ENCODE measurements at places on chromosomes 7 and 10.

- peaks cover 7% of the 10 kb centered on the region for H3K4me1 ChIP-seq
- H3K27me3 ChIP-seq, result no peaks in the 10 kb centered on the region
- H3K27ac ChIP-seq, result no peak overlapping the region
- no peak overlapping the region for H3K4me3 ChIP-seq
These were observed 204.0 kb upstream of the AOAH start for GRCh38 chr7:36928311-36928710.

DNA sequence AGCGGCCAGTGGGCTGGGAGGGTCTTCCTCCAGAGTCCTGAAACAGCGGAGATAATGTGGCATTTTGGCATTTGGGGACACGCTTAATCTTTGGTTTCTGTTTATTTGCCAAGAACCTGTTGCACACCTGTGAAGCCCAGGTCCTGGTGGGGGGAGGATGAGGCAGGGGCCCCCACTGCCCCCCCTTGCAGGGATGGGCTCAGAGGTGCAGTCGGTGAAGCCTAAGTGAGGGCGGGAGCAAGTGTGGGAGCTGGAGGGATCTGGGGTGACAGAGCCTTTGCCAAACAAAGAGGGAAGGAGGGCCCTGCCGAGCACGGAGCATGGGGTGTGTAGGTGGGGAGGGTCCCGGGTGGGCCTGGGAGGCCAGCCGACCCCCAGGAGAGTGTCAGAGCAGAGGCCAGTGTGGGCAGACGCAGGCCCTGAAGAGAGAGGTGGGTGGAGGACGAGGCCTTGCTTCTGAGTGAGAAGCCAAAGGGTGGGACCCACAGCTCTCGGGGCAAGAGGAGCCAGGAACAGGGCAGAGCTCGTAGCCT, 62.1 kb upstream of the ADGRA1 start:
- peaks cover 15% of the 10 kb centered on the region for H3K27me3 ChIP-seq
- no peak overlapping the region for H3K27ac ChIP-seq
- no peak for DNase-seq

GRCh38 chr10:103678178-103678526, 177.2 kb downstream of the SH3PXD2A start:
- peak overlapping the region; percentile 79 for H3K4me3 ChIP-seq
- H3K27ac ChIP-seq, result peak overlapping the region; percentile 89
- H3K36me3 ChIP-seq, result no peaks in the 10 kb centered on the region
- peak; percentile 88 for DNase-seq
- peaks cover 21% of the 10 kb centered on the region for H3K4me1 ChIP-seq

DNA sequence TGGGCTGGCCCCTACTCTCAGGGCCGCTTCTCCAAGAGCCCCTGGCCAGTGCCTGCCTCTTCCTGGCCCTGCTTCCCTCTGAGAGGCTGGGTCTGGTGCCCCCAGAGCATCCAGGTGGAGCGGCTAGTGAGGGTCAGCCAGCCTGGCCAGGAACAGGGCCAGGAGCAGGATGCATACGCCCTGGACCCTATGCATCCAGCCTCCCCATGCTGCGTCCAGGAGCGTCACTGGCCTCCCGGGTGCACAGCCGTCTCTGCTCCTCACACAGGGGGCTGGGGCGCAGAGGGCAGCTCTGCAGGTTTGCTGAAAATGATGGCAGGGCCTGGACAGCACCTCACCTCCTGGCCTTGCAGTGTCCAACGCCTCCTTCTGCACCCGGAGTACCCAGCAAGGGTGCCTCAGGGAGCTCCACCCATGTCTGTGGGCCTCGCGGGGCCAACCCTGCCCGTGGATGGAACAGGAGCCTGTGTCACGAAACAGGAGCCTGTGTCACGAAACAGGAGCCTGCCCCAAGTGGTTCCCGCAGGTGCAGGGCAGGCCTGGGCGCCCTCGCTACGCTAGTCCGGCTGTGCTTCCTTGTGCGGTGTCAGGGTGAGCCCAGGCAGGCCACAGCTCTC, 246.2 kb upstream of the PPP2R2D start:
- no peak for DNase-seq
- H3K27me3 ChIP-seq, result peaks cover 44% of the 10 kb centered on the region
- no peaks in the 10 kb centered on the region for H3K36me3 ChIP-seq
- no peak overlapping the region for H3K4me3 ChIP-seq
- no peak overlapping the region for H3K27ac ChIP-seq
- H3K4me1 ChIP-seq, result peaks cover 2% of the 10 kb centered on the region

GRCh38 chr7:106068538-106068961, 43.6 kb downstream of the SYPL1 start:
- DNase-seq, result no peak
- H3K27ac ChIP-seq, result peak overlapping the region; percentile 32
- peaks cover 60% of the 10 kb centered on the region for H3K4me1 ChIP-seq
- H3K27me3 ChIP-seq, result no peaks in the 10 kb centered on the region

- DNase-seq, result no peak
- H3K36me3 ChIP-seq, result peaks cover 7% of the 10 kb centered on the region
- no peaks in the 10 kb centered on the region for H3K27me3 ChIP-seq
- H3K4me1 ChIP-seq, result peaks cover 58% of the 10 kb centered on the region
These were observed 1.7 kb downstream of the AKR1B1 start for GRCh38 chr7:134457210-134457609.

GRCh38 chr10:88974446-88975376, 15.9 kb upstream of the FAS start:
- H3K4me1 ChIP-seq, result peaks cover 2% of the 10 kb centered on the region
- H3K27ac ChIP-seq, result peak overlapping the region; percentile 99
- DNase-seq, result no peak
- peak overlapping the region; percentile 93 for H3K4me3 ChIP-seq
- H3K36me3 ChIP-seq, result peaks cover 1% of the 10 kb centered on the region

GRCh38 chr10:15858861-15859281, 1.4 kb downstream of the MINDY3 start:
- peak overlapping the region; percentile 62 for H3K4me3 ChIP-seq
- no peak for DNase-seq
- H3K27ac ChIP-seq, result no peak overlapping the region
- H3K4me1 ChIP-seq, result peaks cover 33% of the 10 kb centered on the region
- peaks cover 21% of the 10 kb centered on the region for H3K36me3 ChIP-seq
- H3K27me3 ChIP-seq, result peaks cover 6% of the 10 kb centered on the region

- H3K4me1 ChIP-seq, result no peaks in the 10 kb centered on the region
- no peak overlapping the region for H3K4me3 ChIP-seq
- no peak for DNase-seq
- H3K36me3 ChIP-seq, result no peaks in the 10 kb centered on the region
- H3K27me3 ChIP-seq, result peaks cover 6% of the 10 kb centered on the region
These were observed 71.1 kb downstream of the INSYN2A start for GRCh38 chr10:127125331-127125730.

- no peak overlapping the region for H3K27ac ChIP-seq
- H3K36me3 ChIP-seq, result no peaks in the 10 kb centered on the region
- DNase-seq, result no peak
- H3K4me1 ChIP-seq, result no peaks in the 10 kb centered on the region
These were observed 155.9 kb upstream of the SLC13A1 start for GRCh38 chr7:123355576-123356190.
